OCI-LY7 (cell line): ENCODE measurements at places on chromosomes 4 and X. TPM values are rescaled to one million over a fixed set of nuclear protein-coding genes. Genes with fewer than 3 reads are reported as not detected.
A peak's percentile ranks its signal among the peaks of the same experiment; 100 is the strongest.

The NLGN3 gene
- 1.3 and 1.7 TPM in 2 replicates for total RNA-seq

The TMPRSS11B gene
- total RNA-seq = not detected in 2 replicates

The BMP3 gene
- total RNA-seq = 55.0 and 55.9 TPM in 2 replicates

The HTR2C gene
- total RNA-seq = not detected in 2 replicates

The VCX gene
- not detected in 2 replicates for total RNA-seq

The GPRASP3 gene
- not detected in 2 replicates for total RNA-seq

The ARL9 gene
- 0.76 TPM in 1 of 2 replicates, not detected in the other for total RNA-seq

The OPRPN gene
- total RNA-seq = not detected in 2 replicates

The RNF212 gene
- total RNA-seq = not detected in 2 replicates

The HTN1 gene
- not detected in 2 replicates for total RNA-seq

The H2AZ1 gene
- 1,038 and 1,147 TPM in 2 replicates for total RNA-seq

The NAA11 gene
- not detected in 2 replicates for total RNA-seq

DNA sequence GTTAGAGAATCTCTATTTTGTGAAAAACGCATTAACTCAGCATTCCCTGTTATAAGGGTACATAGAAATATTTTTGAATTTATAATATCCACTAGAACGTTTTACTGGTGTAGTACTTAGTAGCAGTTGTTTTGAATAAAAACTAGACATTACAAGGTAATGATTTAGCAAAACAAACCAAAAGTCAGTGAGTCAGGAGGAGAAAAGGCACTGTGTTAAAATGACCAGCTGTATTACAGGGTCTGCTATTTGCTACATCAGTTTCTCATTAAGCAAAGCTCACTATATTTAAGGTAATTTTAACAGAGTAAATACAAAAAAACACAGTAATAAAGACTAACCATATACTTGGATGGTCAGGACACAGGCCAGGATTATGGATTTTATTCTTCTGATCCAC, 152.8 kb downstream of the RASL11B start:
- no peak for DNase-seq

GRCh38 chr4:123102897-123103471, 180.6 kb upstream of the NUDT6 start:
- peak; percentile 50 for DNase-seq

GRCh38 chr4:140211161-140211560, 57.2 kb upstream of the MAML3 start:
- DNase-seq = no peak

- no peak for DNase-seq
These were observed 18.6 kb upstream of the CLTRN start for GRCh38 chrX:15683193-15683592.

DNA sequence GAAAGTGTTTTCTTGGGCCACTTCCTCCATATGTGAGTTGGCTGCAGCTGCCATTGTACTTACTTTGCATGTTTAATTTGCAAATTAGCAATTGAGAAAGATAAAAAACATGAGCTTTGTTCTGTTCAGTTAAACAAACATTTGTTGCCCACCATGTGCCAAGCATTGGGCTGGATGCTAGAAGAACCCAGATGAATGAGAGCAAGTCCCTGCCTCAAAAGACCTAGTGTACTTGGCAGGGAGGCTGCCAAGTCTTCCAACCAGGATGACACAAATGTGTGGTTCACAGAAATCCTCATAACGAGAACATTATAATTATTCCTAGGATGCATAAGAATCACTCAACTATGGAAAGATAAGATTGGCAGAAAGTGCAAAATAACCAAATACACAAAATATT, 66.7 kb downstream of the GPM6A start:
- no peak for DNase-seq

DNA sequence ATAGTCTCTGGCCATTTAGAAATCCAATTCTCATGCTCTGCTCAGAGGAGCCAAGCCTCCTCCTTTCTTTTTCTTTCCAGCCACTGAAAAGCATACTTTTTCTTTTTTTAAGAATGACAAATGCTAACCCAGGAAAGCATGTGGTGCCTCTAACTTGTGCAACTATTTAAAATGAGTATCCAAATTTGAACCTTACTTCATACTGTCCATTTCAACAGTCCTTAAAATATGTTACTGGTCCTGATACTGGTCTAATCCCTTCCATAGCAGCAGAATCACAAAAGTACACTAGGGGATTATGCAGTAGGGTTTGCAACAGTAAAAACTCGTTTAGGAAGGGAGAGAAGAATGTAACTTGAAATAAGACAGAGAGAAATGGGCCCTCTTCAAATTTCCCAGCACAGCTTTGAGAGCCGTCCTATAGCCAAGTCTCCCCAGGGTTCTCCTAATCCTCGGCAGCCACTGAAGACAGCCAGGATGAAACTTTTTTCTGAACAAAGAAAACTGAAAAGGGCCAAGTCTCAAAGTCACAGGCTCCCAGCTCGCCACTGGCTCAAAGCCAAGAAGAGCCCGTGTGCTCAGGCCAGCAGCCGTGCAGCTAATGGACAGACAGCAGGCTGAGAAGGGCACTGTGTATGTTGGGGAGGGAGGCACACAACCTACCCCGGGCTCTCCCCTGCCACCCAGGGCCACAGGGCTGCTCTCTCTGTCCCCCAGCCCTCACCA, 39.5 kb downstream of the GPC4 start:
- DNase-seq = no peak

- DNase-seq = no peak
These were observed 46.6 kb upstream of the CDX4 start for GRCh38 chrX:73400136-73400748.

DNA sequence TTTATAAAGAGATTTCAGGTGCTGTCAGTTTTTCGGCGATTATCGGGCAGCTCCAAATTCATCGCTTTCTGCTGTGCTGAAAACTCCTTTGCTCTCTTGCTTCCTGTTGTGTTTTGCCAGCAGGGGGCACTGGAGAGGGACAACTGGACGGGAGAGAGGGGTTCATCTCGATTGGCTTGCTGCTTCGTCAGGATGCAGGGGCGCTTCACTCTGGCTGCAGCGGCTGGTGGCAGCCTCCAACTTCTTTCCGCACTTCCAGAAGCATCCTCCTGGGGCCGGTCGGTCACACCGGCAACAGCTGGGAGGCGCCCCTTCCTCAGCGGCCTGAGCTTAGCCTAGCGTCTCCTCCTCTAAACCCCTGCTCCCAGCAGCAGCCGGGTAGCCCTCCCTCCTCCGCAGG, 29.5 kb downstream of the MSL3 start:
- DNase-seq = peak; percentile 15

DNA sequence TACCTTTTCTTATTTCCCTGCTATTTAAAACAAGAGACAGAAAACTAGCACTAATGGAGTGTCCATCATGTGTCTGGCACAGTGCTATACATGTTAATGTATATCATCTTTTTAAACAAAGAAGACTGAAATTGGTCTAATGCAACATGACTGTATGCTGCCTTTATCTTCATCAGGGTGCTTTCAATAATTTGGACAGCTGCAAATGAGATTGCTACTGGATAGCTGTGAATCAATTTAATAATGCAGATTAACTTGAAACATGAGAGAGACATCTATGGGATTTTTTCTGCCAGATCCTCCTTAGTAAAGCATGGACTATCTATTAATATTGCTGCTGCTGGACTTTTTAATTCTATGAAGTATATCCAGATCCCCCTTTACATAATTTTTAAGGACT, 255.3 kb upstream of the ATOH1 start:
- no peak for DNase-seq

GRCh38 chr4:178322524-178323183, 880.4 kb upstream of the AGA start:
- DNase-seq = no peak

- DNase-seq = peak; percentile 51
These were observed 758 bp downstream of the SCFD2 start for GRCh38 chr4:53365121-53365485.

- no peak for DNase-seq
These were observed 1.9 kb upstream of the SCML1 start for GRCh38 chrX:17735406-17735805.

DNA sequence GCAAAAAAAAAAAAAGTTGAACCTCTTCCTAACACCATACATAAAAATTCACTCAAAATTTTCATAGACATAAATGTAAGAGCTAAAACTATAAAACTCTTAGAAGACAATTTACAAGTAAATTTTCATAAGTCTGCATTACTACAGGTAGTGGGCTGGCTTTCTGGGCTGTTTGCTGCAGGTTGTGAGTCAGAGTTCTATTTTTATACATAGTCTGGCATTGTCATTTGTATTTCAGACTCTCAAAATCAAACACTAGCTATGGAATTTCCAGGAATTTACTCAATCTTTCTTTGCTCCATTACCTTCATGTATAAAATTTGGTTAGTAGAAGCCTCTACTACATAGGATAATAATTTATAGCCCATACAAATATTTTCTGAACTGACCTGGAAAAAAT, 227.2 kb downstream of the COX18 start:
- DNase-seq = no peak

GRCh38 chr4:30725562-30725961, 5.4 kb downstream of the PCDH7 start:
- DNase-seq = no peak

- DNase-seq = peak; percentile 10
These were observed 1523.7 kb downstream of the ARAP2 start for GRCh38 chr4:34720571-34720970.

GRCh38 chrX:17878028-17878670, 17.1 kb upstream of the RAI2 start:
- DNase-seq = no peak

DNA sequence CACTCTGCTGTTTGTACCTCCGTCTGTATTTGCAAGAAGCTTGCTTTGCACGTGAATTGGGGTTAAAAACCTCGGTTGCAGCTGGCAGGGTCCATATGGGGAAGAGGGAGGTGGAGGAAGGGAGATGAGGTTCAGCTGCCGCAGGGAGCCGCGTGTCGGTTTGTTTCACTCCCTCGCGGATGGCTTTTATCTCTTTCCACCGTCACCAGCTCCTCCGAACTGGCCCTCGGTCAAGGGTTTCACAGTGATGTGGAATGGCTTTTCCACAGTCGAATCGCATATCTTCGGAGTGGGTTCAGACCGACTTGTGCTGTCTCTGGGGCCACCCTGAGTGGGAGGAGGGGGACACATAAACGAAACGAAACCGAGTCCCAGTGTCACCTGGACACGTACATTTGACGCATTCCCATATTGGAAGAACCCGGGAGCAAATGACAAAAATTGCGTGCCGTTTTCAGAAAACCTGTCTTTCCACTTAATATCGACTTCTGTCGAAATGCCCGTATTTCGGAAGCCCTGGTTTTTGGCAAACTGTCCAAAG, 929 bp downstream of the ZBTB33 start:
- DNase-seq = peak; percentile 58

- no peak for DNase-seq
These were observed 531.4 kb downstream of the INPP4B start for GRCh38 chr4:142314686-142315085.

GRCh38 chrX:29870608-29871007, 344.8 kb upstream of the MAGEB2 start:
- DNase-seq = no peak

DNA sequence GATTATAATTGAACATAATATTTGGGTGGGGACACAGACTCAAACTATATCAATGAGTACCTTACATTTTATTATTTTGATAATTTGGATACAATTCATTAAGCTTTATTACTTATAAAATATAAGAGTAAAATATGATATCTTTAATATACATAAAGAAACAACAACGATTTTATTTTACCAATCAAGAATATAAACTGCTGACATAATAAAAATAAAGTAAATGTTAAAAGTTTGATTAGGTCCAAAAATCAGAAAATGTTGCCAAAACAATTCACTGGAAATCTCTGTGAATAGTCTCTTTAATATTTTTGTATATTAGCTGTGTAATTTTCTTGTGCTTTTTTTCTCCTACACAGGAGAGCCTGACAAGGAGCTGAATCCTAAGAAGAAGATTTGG, 21.4 kb downstream of the GIMD1 start:
- no peak for DNase-seq

- no peak for DNase-seq
These were observed 13.3 kb downstream of the MPP1 start for GRCh38 chrX:154791939-154792338.

- peak; percentile 27 for DNase-seq
These were observed 195.2 kb upstream of the STK26 start for GRCh38 chrX:131827935-131828334.

DNA sequence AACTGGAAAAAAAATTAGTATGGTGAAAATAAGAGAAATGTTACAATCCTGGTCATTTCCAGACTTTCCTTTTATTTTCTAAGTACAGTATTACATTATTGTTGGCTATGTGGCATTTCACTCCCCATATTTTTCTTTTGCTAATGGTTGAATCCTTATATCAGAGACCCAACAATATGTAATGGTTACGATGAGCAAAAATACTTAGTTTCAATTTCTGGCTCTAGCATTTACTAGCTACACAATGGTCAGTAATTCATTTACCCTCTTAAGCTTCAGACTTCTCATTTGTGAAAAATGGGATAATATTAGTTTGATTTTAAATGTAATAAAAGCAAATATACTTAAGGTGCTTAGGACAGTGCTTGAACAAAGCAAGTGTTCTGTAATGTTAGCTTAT, 942.9 kb upstream of the PABPC4L start:
- no peak for DNase-seq

DNA sequence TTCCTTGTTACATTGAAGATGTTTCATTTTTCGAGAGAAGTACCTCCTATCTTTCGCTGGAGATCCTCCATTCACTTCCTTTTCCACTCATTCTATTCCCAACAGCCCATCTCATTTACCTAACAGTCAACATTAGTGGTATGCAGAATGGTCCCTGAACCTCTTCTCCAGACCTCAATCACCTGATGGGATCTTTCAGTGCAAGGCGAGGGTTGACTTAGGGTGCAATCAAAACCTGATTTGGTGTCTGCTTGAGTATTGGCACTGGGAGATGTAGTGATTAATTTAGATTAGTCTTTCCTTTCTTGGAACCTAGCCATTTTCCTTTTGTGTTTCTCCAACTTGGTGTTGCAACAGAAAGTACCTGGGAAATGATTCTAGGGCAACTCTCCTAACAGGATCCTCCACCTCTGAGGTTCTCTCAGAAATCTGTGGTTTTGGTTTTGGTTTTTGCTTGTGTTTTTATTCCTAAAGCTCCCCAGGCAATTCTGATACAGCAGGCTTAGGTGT, 18.4 kb downstream of the DDX3X start:
- no peak for DNase-seq

- DNase-seq = no peak
These were observed 738.6 kb upstream of the GRIA3 start for GRCh38 chrX:122445466-122445865.

- DNase-seq = peak; percentile 20
These were observed 83.0 kb downstream of the TNIP2 start for GRCh38 chr4:2673157-2673556.

DNA sequence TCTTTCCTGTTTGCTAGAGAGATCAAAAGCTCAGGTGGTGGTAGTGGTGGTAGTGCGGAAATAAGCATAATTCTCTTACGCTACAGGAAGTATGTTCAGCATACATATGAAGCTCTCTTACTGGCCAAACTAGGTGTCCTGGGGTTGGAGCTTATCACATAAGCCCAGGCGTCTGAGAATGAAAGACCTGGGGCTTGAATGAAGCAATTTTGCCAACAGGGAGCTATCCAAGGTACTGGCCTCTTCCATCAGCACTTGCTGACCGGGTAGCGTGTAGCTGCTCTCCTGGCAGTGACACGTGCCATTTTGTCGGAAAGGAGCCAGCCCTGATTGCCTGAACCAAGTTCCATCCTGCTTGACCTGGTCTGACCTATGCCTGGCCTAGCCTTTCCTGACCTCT, 65.9 kb upstream of the HPF1 start:
- DNase-seq = peak; percentile 5
